ENCODE measurements at places on chromosomes 11 and 22. TPM values are rescaled to one million over a fixed set of nuclear protein-coding genes. Genes with fewer than 3 reads are reported as not detected.
A peak's percentile ranks its signal among the peaks of the same experiment; 100 is the strongest.

DNA sequence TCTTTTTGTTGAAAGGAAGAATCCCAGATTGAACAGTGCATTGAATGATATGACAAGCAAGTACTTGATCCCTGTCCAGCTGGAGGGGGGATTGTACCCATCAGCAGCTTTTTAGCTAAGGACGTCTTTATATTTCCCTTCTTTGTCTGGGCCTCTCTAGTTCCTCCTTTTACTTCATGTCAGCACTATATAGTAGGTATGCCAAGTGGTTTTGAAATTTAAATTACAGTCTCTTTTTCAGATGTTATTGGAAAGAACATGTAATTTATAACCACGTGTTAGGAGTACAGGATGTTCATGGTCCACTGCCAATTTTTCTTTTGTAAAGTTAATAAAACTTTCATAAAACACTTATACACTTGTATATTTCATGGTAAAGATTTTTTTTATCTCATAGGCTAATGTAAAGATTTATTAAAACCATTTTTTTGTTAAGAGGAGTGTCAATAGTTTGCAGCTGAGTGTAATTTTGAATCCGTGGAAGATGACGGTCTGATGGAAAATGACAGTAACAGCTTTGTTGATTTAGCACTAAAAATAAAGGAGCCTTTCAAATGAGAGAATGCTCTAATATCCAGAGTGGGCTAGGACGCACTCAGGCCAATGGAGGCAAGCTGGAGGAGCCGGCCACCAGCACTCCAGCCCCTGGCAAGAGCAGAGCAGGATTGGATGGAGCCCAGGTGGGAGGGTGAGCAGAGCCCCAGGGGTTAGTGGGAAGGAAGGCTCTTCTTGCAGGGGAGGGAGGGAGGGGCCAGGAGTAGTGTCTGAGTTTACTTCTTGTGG, 488.3 kb downstream of the INSC start:
- no peak for DNase-seq
- H3K27me3 ChIP-seq, result no peaks in the 10 kb centered on the region
- H3K4me3 ChIP-seq, result no peak overlapping the region
- no peaks in the 10 kb centered on the region for H3K36me3 ChIP-seq
- peaks cover 8% of the 10 kb centered on the region for H3K4me1 ChIP-seq

- H3K27me3 ChIP-seq, result 0 out of 2 replicates have a peak, but pooled peaks cover 6% of the 10 kb centered on the region
- no peak overlapping the region for H3K4me3 ChIP-seq
- no peak overlapping the region for H3K27ac ChIP-seq
- H3K36me3 ChIP-seq, result no peaks in the 10 kb centered on the region
- no peak for DNase-seq
Measured at GRCh38 chr11:116070520-116070919, 566.3 kb upstream of the CADM1 start.

- H3K36me3 ChIP-seq, result no peaks in the 10 kb centered on the region
- no peak for DNase-seq
Measured at GRCh38 chr11:34784318-34784841, 131.8 kb downstream of the APIP start.

DNA sequence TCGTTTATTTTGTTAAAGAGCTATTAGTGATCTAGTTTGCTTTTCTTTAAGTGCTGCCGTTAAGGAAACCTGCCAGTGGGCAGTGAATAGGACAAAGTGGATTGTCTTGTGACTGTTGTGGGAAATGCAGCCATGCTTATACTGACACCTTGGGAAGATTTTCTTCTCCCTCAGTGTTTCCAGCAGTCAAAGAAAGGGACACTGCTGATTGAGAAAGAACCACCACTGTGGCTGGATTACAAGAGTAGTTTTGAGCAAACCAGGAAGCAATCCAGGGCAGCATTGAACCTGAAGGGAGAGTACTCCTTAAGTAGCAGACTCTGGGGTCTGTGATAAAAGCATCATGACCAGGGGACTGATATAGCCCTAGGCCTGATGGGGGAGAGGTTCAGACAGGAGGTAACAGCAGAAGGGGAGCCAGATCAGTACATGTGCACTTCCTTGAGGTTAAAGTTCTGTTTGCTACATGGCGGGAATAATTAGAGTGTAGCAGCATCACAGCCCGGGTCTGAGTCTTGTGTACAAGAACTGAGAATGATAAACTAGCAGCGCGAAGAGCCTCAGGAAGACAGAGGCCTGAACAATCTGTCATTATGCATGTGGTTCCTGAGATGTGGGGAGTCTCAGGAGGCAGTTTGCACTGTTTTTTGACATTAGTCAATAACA, 167.8 kb downstream of the C11orf91 start:
- H3K4me3 ChIP-seq, result no peak overlapping the region
- H3K36me3 ChIP-seq, result no peaks in the 10 kb centered on the region
- H3K27me3 ChIP-seq, result no peaks in the 10 kb centered on the region
- H3K4me1 ChIP-seq, result no peaks in the 10 kb centered on the region

GRCh38 chr11:129268371-129268770, 76.2 kb upstream of the ARHGAP32 start:
- H3K4me1 ChIP-seq, result peaks cover 8% of the 10 kb centered on the region
- no peaks in the 10 kb centered on the region for H3K27me3 ChIP-seq
- no peak overlapping the region for H3K27ac ChIP-seq
- no peak for DNase-seq

DNA sequence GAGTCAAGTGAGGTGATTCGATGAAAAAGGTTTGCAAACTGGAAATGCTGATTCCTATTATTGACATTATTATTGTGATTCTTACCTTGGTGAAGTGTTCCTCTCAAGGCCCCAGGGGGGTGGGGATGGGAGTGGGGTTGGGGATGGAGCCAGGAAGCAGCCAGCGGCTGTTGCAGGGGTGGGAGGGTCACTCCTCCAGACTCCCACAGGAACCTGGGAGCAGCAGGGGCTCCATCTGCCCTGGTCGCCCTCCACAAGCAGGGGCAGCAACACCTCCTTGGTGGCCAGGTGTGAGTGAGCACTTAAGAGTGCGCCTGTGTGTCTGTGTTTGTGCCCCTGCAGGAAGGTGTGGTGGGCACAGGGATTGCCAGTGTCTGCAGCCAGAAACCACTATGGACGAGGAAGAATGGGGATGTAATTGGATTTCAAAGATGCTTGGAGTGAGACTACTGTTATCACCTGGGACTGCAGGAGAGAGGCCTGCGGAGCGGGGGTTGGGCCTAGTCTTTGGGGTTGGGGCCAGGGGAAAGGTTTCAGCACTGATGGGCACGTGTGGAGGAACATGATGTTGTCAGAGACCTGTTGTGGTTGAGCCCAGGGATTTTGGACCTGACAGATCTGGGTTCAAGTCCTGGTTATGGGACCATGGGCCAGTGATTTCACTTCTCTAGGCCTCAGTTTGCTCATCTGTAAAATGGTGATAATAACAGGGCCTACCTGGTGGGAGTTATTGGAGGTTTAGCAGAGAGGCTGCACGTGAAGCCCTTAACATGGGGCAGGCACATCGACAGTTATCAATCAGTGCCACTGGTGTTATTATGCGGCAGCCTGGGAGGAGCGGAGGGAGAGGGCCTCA, 3.6 kb upstream of the TP53I11 start:
- H3K27ac ChIP-seq, result no peak overlapping the region
- H3K36me3 ChIP-seq, result no peaks in the 10 kb centered on the region
- H3K4me1 ChIP-seq, result peaks cover 30% of the 10 kb centered on the region
- no peaks in the 10 kb centered on the region for H3K27me3 ChIP-seq

GRCh38 chr11:45318516-45318915, 32.4 kb upstream of the SYT13 start:
- no peak for DNase-seq
- H3K4me1 ChIP-seq, result no peaks in the 10 kb centered on the region
- no peak overlapping the region for H3K4me3 ChIP-seq
- no peaks in the 10 kb centered on the region for H3K27me3 ChIP-seq

- H3K27me3 ChIP-seq, result peaks cover 44% of the 10 kb centered on the region
- DNase-seq, result peak; percentile 49
- H3K4me1 ChIP-seq, result peaks cover 7% of the 10 kb centered on the region
- H3K27ac ChIP-seq, result no peak overlapping the region
- H3K36me3 ChIP-seq, result no peaks in the 10 kb centered on the region
Measured at GRCh38 chr11:14969901-14970323, 2.2 kb downstream of the CALCA start.

DNA sequence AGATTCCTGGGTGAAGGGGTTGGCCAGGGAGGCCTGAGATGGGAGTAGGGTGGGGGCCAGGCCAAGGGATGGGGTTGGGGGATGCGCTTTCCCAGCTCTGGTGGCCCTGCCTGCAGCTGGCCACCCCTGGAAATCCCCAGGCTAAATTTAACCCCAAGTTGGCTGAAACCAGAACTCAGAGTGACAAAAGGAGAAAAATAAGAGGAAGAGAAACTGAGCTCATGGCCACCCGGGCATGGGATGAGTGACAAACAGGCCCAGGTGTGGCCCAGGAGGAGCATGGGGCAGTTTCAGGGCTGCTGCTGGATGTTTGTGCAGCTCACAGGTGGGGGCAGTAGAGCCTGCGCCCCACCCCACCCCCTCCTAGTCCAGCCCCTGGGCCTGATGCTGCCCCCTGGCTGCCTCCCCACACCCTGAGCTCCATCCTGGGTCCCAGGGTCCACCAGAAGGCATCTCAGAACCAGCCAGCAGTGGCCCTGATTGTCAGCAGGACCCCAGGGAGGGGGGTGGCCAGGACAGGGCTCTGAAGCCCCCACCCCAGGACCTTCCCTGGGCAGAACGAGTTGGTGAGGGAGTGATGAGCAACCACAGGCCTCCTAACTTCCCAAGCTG, 48.0 kb downstream of the IGLL5 start:
- peaks cover 1% of the 10 kb centered on the region for H3K27me3 ChIP-seq
- H3K4me1 ChIP-seq, result no peaks in the 10 kb centered on the region
- H3K27ac ChIP-seq, result no peak overlapping the region
- DNase-seq, result no peak

- DNase-seq, result peak; percentile 70
- H3K27me3 ChIP-seq, result no peaks in the 10 kb centered on the region
- no peaks in the 10 kb centered on the region for H3K36me3 ChIP-seq
- no peak overlapping the region for H3K4me3 ChIP-seq
- H3K4me1 ChIP-seq, result no peaks in the 10 kb centered on the region
- no peak overlapping the region for H3K27ac ChIP-seq
Measured at GRCh38 chr11:93652161-93652597, 9.3 kb upstream of the CEP295 start.

GRCh38 chr11:26410706-26411366, 78.9 kb downstream of the ANO3 start:
- no peak overlapping the region for H3K4me3 ChIP-seq
- no peak for DNase-seq
- H3K27me3 ChIP-seq, result no peaks in the 10 kb centered on the region
- H3K4me1 ChIP-seq, result no peaks in the 10 kb centered on the region
- no peaks in the 10 kb centered on the region for H3K36me3 ChIP-seq

DNA sequence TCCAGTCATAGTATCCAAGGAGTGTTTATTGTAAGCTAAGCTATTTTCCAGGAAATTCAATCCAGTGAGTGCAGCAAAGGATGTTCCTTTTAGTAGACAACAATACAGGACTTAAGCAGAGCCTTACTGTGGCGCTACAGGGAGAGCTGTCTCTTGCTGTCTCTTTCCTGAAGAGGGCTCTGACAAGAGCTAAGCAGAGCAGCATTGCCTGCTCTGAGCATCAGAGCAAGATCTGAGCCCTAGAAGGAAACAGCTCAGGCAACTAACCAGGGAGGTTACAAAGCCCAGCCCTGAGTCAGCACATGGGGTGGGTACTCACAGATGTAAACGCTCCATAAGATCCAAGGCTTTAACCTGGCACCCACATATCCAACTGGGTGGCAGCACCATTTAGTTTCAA, 8.0 kb downstream of the LAYN start:
- H3K4me3 ChIP-seq, result no peak overlapping the region
- no peak overlapping the region for H3K27ac ChIP-seq
- DNase-seq, result no peak
- peaks cover 6% of the 10 kb centered on the region for H3K4me1 ChIP-seq

- no peaks in the 10 kb centered on the region for H3K36me3 ChIP-seq
- H3K4me3 ChIP-seq, result no peak overlapping the region
- no peaks in the 10 kb centered on the region for H3K4me1 ChIP-seq
Measured at GRCh38 chr11:35376613-35377012, 42.7 kb downstream of the SLC1A2 start.

DNA sequence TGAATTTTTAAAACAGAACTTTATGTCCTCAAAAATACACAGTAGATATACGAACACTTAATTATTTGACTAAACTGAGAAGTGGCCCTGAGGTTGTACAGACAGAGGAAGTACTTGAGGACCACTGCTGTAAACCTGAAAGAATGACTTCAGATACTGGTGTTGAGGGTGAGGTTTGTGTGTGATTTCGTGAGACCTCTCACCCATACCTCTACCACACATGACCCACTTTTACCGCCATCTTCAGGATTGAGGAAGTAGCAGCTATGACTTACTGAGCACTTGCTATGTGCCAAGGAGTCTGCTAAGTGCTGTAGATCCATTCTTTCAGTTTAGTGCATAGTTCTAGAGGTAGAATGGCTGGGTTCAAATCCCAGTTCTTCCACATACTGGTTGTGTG, 21.9 kb downstream of the MMP13 start:
- no peaks in the 10 kb centered on the region for H3K4me1 ChIP-seq
- no peak overlapping the region for H3K27ac ChIP-seq

- H3K4me3 ChIP-seq, result no peak overlapping the region
- no peaks in the 10 kb centered on the region for H3K27me3 ChIP-seq
- no peak for DNase-seq
- H3K27ac ChIP-seq, result no peak overlapping the region
Measured at GRCh38 chr11:92948116-92948515, 21.3 kb upstream of the MTNR1B start.

- no peaks in the 10 kb centered on the region for H3K27me3 ChIP-seq
- H3K36me3 ChIP-seq, result peaks cover 49% of the 10 kb centered on the region
- peaks cover 5% of the 10 kb centered on the region for H3K4me1 ChIP-seq
- H3K4me3 ChIP-seq, result no peak overlapping the region
- H3K27ac ChIP-seq, result 0 out of 2 replicates have a peak overlapping the region, but pooled peaks have one; percentile 32
Measured at GRCh38 chr11:75403037-75403436, 3.7 kb downstream of the RPS3 start.

DNA sequence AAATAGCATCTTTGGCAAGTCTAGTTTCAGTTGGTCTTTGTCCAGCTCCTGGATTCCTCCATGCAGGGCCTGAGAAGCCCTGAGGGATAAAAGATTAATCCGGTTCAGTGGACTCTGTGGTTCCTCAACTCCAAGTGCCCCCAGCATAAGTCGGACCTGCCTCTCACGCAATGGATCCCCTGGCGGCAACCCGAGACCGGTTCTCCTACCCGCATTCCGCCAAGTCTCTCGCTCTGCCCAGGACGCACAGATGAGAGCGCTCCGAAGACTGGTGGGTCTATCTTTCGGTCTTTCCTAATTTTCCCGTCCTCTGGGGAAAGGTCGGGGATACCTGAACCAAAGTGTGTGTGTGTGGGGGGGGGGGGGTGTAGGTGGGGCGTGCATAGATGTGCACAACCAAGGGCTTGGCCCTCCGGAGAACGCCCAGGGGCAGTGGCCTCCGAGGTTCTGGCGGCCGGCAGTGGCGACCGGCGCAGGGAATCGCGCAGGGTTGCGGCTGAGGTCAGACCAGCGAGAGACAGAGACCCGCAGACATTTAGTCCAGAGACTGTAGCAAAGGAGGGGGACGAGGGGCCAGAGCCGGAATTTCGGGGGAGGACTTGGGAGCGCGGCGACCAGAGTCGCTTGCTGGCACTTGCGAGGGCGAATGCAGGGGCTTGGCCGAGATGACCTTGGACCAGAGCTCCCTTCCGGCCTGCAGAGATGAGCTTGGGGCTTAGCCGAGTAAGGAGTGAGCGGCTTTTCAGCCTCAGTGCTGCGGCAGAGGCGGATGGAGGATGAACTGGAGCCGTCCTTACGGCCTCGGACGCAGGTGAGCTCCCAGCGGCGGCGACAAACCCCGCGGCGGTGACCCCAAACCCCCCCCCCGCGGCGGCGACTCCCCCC, 712 bp upstream of the SLC2A11 start:
- no peaks in the 10 kb centered on the region for H3K27me3 ChIP-seq
- no peak for DNase-seq
- H3K36me3 ChIP-seq, result no peaks in the 10 kb centered on the region
- H3K4me3 ChIP-seq, result peak overlapping the region; percentile 84
- H3K4me1 ChIP-seq, result peaks cover 15% of the 10 kb centered on the region

Gene INSC
- total RNA-seq, result 0.58 TPM

Gene POU2AF2
- total RNA-seq, result not detected

Gene SCGB1A1
- not detected for total RNA-seq

Gene SOX6
- not detected for total RNA-seq

Gene PC
- 27.2 TPM for total RNA-seq

Gene MED19
- 20.5 TPM for total RNA-seq

Gene PHF21B
- total RNA-seq, result 57.2 TPM
